ENCODE measurements at places on chromosomes 13 and 19.
A peak's percentile ranks its signal among the peaks of the same experiment; 100 is the strongest.

DNA sequence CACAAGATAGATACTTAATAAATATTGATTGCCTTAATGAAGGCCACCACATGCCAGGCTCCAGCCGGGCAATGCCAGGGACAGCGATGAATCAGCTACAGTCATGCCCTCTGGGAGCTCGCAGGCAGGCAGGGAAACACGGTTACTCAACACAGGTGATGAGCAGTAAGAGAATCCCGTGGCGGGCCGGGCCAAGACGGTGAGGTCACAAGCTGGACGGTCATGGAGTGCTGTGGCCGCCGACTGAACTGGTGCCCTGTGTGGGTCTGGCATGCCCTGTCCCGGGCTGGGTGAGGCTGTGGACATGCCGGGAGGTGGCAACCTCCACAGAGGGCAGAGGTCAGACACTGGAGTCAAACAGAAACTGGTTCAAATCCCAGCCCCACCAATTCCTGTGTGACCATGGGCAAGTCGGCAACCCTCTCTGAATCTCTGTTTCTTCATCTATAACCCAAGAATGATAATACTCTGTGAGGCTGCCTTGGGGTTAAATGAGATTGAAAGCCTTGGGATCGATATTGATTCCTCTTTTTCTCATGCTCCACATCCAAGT is 13.2 kb upstream of the PAK4 start:
- peaks cover 11% of the 10 kb centered on the region for H3K4me1 ChIP-seq
- H3K27me3 ChIP-seq, result no peaks in the 10 kb centered on the region
- no peak overlapping the region for H3K4me3 ChIP-seq
- peak overlapping the region; percentile 87 for H3K27ac ChIP-seq
- DNase-seq, result peak; percentile 96

- peaks cover 8% of the 10 kb centered on the region for H3K36me3 ChIP-seq
- H3K27me3 ChIP-seq, result no peaks in the 10 kb centered on the region
- H3K4me3 ChIP-seq, result peak overlapping the region; percentile 81
- H3K27ac ChIP-seq, result peak overlapping the region; percentile 85
- DNase-seq, result no peak
Measured at GRCh38 chr19:6736169-6736916, 1.0 kb downstream of the GPR108 start.

DNA sequence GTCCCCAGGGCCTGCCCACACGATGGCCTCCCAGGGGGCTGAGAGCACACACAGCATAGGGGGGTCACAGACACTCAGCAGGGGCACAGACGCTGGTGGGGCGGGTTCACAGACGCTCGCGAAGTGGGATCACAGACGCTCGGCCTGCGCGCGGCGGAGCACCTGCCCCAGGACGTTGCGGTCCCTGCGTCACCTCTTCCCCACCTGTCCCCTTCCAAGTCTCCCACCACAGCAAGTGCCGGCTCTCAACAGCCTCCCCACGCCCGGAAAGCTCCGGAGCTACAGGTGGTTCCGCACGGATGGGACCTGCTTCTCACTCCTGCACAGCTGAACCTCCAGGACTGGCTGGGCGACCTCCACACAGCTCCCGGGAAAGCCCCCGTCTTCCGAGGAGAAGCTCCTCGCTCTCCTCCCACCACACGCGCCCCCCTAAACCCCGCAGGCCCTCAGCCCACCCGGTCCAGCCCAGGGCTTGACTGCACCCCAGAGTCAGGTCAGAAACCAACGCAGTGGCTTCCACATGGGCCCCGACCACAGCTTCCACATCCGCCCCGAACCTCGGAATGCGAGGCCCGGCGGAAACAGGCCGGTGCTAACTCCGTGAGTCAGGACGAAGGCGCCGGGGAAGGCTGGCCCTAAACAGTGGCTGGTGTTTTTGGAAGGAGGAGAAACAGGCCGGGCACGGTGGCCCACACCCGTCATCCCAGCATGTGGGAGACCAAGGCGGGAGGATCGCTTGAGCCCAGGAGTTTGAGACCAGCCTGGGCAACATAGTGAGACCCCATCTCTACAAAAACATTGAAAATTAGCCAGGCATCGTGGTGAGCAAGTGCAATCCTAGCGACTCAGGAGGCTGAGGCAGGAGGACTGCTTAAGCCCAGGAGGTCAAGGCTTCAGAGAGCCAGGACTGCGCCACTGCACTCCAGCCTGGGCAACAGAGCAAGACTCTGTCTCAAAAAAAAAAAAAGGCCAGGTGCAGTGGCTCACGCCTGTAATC is 16.5 kb downstream of the BTBD2 start:
- H3K4me3 ChIP-seq, result no peak overlapping the region
- no peak overlapping the region for H3K27ac ChIP-seq
- H3K36me3 ChIP-seq, result peaks cover 31% of the 10 kb centered on the region
- no peaks in the 10 kb centered on the region for H3K27me3 ChIP-seq
- DNase-seq, result peak; percentile 54
- H3K4me1 ChIP-seq, result no peaks in the 10 kb centered on the region

DNA sequence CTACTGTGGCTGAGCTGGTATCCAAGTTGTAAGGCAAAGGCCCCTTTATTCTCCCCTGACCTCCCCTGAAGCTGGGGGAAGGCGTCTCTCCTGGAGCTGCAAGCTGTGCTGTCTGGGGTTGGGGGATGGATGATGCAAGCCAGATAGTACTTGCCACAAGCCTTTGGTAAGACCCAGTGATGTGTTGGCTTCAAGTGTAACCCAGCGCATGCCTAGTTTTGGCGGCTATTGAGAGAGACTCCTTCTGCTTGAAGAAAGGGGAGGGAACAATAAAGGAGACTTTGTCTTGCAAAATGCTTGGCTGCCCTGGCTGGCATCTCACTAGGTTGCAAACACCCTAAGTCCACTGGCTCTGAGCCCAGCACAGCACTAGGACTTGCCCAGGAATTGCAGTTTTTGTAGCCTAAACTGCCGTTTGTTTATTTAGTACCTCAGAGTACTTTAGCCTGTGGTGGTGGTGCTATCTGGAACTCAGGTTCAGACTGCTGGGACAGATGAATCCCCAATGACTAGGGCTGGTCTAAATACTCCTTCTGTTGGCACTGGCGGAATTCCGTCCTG is 108.2 kb downstream of the TNFSF13B start:
- no peaks in the 10 kb centered on the region for H3K4me1 ChIP-seq
- H3K27me3 ChIP-seq, result peaks cover 9% of the 10 kb centered on the region
- DNase-seq, result no peak
- no peaks in the 10 kb centered on the region for H3K36me3 ChIP-seq
- no peak overlapping the region for H3K4me3 ChIP-seq

- no peaks in the 10 kb centered on the region for H3K36me3 ChIP-seq
- H3K27me3 ChIP-seq, result no peaks in the 10 kb centered on the region
- no peak overlapping the region for H3K4me3 ChIP-seq
- H3K4me1 ChIP-seq, result no peaks in the 10 kb centered on the region
- no peak overlapping the region for H3K27ac ChIP-seq
- DNase-seq, result no peak
Measured at GRCh38 chr19:14028901-14029300, 953 bp downstream of the RLN3 start.

DNA sequence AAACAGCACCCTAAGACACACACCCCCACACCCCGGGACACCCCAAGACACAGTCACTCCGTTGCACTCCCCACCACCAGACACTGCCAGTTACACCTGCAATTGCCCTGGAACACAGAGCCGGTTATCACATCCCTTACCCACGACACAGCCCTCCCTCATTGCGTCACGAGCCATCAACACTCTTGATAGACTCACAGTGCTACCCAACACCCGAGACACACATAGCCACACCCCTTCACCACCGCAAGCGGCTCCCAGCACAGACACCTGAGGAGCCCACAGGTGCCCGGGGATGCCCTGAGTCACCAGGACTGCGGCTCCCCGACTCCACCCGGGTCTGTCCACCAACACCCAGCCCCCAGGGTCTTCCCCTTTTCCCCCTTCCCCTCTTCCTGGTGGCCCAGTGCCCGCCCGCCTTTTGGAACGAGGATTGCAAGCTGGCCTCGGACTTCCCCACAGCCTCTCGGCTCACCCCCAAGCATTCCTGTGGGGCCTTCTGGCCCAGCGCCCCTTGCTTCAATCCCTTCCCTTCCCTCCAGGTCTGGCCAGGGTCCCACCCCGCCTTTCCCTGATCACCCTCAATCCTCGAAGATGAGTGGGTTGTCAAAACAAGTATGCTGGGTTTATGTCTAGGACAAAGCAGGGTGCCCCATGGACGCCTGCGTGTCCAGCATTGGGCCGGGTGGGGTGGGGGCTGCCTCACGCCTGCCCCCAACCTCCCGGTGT is 1.7 kb upstream of the PTGER1 start:
- peak; percentile 92 for DNase-seq
- H3K4me3 ChIP-seq, result no peak overlapping the region
- no peaks in the 10 kb centered on the region for H3K27me3 ChIP-seq
- H3K36me3 ChIP-seq, result peaks cover 42% of the 10 kb centered on the region
- H3K4me1 ChIP-seq, result peaks cover 16% of the 10 kb centered on the region

DNA sequence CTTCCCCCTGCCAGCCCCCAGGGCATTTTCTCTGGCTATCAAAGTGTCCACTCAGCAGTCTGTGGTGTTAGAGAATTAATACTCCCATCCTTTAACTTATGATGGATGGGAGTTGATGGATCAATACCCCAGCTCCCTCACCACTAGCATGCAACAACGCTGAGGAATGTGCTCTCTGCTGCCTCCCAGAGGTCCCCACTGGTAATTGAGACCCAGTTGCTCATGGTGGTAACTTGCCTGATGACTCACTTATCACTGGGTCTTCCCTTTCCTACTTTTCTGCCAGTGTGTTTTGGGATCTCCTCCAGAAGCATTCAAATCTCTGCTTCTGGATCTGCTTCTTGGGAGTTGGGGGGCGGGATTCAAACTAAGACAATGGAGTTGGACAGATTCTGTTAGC is 20.3 kb upstream of the CACNA1A start:
- no peak for DNase-seq
- no peaks in the 10 kb centered on the region for H3K4me1 ChIP-seq
- no peaks in the 10 kb centered on the region for H3K27me3 ChIP-seq
- H3K27ac ChIP-seq, result no peak overlapping the region
- no peaks in the 10 kb centered on the region for H3K36me3 ChIP-seq

- no peak overlapping the region for H3K4me3 ChIP-seq
- H3K27ac ChIP-seq, result no peak overlapping the region
- DNase-seq, result peak; percentile 84
- no peaks in the 10 kb centered on the region for H3K4me1 ChIP-seq
- no peaks in the 10 kb centered on the region for H3K36me3 ChIP-seq
- H3K27me3 ChIP-seq, result no peaks in the 10 kb centered on the region
Measured at GRCh38 chr13:98775844-98776598, 23.5 kb upstream of the SLC15A1 start.

- no peaks in the 10 kb centered on the region for H3K4me1 ChIP-seq
- H3K36me3 ChIP-seq, result peaks cover 82% of the 10 kb centered on the region
- no peak overlapping the region for H3K27ac ChIP-seq
Measured at GRCh38 chr19:5595129-5595528, 27.4 kb upstream of the TINCR start.

DNA sequence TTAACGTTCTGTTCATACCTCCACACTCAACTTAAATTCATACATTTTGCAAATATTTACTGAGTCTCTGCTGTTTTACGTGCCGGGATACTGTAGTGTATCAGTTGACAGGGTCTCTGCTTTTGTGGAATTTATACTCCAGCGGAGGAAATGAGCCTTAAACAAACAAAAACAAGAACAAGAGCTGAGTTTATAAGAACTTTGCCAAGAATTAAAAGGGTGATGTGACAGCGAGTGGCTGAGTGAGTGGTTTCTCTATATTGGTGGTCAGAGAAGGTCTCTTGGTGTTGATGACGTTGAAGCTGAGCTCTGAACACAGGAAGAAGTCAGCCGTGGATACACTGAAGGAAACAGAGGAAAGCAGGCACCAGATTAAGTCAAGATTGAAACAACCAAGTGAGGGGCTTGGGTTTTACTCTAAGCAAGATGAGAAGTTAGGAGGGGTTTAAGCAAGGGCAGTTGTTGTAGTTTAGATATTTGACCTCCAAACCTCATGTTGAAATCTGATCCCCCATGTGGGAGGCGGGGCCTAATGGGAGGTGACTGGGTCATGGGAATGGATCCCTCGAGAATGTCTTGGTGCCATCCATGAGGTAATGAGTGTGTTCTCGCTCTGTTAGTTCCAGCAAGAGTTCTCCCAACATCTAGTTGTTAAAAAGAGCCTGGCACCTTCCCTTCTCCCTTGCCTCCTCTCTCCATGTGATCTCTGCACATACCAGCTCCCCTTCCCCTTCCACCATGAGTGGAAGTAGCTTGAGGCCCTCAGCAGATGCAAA is 248.3 kb downstream of the DCLK1 start:
- no peaks in the 10 kb centered on the region for H3K4me1 ChIP-seq
- H3K27ac ChIP-seq, result no peak overlapping the region
- no peaks in the 10 kb centered on the region for H3K27me3 ChIP-seq
- H3K36me3 ChIP-seq, result no peaks in the 10 kb centered on the region

GRCh38 chr19:34165295-34165738 is 7.0 kb upstream of the LSM14A start:
- H3K36me3 ChIP-seq, result no peaks in the 10 kb centered on the region

DNA sequence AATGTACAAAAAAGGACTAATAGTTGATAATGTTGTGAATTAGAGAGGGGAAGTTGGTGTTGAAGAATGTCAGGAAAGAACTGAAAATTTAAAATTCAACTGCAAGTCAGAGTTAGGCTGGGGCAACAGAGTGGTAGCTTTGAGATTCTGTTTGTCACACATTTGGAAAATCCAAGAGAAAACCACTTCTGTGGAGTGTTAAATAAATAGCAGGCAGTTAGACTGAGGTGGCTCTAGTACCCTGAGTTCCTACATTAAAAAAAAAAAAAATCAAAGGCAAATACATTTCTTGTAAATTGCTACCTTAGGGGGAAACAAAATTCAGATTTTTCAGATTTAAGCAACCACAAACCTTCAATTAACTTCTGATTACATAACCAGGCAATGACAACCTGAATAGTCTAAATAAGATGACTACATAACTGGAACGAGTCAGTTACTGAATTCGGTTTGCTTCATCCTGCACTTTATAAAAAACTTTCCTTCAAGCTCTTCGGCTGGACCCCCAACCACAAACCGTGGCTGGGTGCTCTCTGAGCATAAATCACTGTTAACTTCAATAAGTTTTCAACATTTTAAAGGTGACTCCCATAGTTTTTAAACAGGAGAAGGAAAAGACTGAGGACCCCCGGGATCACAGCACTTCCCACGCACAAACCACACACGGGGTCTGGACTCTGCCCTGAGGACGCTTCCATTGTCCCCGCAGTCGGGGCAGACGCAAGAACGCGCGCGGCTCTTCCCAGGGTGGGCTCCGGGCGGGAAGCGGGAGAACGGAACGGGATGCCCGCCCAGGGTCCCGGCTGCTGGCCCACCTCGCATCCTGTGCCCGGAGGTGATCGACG is 725 bp downstream of the ZNF682 start:
- DNase-seq, result no peak
- no peaks in the 10 kb centered on the region for H3K4me1 ChIP-seq
- peak overlapping the region; percentile 67 for H3K4me3 ChIP-seq
- H3K27ac ChIP-seq, result peak overlapping the region; percentile 51
- H3K36me3 ChIP-seq, result no peaks in the 10 kb centered on the region
- H3K27me3 ChIP-seq, result no peaks in the 10 kb centered on the region

DNA sequence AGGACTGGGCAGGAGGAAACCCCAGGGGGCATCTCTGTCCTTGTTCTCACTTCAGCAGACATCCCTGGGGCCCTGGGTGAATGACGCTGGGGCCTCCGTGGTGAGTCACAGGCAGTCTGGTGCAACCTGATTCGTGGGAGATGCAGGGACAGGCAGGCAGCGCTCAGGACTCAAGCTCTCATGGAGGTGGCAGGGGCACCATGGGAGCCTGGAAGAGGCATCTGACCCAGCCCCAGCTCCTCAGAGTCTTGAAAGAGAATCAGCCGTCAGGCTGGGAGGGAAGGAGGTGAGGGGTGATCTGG is 14.0 kb upstream of the PTOV1 start:
- no peak overlapping the region for H3K4me3 ChIP-seq
- no peak overlapping the region for H3K27ac ChIP-seq
- no peaks in the 10 kb centered on the region for H3K27me3 ChIP-seq
- peaks cover 61% of the 10 kb centered on the region for H3K36me3 ChIP-seq
- no peaks in the 10 kb centered on the region for H3K4me1 ChIP-seq

- DNase-seq, result no peak
- H3K4me3 ChIP-seq, result no peak overlapping the region
- no peaks in the 10 kb centered on the region for H3K4me1 ChIP-seq
Measured at GRCh38 chr13:64810750-64811149, 2419.4 kb downstream of the PCDH9 start.

All from RWPE2 (cell line).